ENCODE measurements at places on chromosomes 13 and 19.

DNA sequence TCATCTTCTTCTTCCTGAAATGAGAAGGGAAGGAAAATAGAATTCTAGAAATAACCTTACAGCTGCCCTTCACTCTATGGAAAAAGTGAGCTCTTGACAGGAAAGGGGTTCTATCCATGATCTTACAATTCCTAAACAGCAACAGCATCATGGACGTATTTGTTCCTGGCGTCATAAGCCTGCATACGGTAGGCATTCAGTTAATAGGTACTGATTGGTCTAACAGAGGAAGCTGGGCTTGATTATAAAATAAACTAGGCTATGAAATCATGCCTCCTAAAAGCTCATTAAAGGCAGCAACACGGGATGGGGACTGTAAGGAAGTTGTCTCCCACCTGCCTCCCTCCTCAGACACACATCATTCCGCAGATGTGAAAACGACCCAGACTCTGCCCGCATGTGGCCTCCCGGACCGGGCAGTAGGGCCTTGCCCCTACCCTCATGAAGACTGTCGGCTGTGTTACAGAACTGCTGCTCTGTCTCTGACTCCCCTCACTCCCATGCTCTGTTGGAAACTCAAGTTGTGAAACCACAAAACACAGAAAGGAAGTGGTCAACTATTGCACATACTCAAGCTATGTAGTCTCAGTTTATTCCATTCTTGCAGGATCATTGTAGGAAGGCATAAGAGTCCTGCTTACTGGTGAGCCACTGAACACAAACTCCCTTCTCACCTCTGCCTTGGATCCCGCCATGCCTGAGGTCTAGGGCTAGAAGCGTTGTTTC lies 129.8 kb downstream of the DLEU7 start:
- DNase-seq, result peak; percentile 37

GRCh38 chr19:8340341-8341096 lies 2.5 kb downstream of the KANK3 start:
- no peak for DNase-seq

- DNase-seq, result peak; percentile 34
Observed at GRCh38 chr19:5048091-5048726, 79.3 kb downstream of the KDM4B start.

DNA sequence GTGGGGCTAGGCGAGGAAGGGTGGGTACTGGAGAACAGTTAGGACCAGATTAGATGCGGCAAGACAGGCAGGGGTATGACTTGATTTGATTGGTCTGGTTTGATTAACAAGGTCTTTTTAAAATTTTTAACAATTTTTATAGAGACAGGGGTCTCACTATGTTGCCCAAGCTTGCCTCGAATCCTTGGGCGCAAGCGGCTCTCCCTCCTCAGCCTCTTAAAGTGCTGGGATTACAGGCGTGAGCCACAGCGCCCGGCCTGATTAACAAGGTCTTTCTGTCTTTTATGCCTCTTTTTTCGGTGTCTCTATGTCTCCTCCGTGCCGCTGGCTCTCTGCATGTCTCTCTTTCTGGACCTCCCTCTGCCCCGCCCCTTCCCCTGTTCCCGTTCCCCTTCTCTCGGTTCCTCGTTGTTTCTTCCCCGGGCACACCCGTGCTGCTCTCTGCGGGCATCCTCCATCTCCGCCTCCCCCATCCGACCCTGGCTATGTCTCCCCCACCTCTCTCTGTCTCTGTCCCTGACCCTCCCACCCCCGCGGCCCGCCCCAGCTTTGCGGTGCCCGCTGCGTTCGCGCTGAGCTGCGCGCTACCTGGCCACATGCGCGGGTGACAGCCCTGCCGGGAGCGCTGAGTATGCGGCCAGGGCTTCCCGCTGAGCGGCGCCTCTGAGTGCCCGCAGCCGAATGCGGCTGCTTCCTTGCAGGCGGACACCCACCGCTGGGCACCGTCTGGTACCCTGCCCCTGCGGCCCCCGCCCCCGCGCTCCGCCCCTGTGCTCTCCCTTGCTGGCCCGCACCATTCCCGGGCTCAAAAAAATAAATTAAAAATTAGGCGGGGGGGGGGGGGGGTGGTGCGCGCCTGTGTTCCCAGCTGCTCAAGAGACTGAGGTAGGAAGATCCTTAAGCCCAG lies 8.1 kb upstream of the SDHAF1 start:
- no peak for DNase-seq

DNA sequence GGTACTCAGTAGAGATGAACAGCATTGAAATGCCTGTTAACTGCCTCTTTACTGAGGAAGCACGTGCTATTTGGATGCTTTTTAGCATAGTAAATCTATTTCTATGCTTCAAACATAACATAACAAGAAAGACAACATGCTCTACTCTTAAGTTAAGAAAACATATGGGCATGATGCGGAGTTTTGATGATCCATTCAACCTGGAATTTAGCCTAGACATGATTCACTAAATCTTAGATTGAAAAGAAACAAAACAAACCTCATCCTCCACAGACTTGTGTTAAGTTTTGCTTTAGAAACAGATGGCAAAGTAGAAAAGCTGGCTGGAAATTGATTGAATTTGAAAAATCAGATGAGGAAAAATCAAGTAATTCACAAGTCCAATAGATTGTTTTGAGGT lies 593.8 kb downstream of the OLFM4 start:
- no peak for DNase-seq

- DNase-seq, result peak; percentile 18
Observed at GRCh38 chr13:99911965-99912566, 59.5 kb downstream of the ZIC5 start.

- DNase-seq, result no peak
Observed at GRCh38 chr19:5947435-5947834, 30.5 kb downstream of the RANBP3 start.

DNA sequence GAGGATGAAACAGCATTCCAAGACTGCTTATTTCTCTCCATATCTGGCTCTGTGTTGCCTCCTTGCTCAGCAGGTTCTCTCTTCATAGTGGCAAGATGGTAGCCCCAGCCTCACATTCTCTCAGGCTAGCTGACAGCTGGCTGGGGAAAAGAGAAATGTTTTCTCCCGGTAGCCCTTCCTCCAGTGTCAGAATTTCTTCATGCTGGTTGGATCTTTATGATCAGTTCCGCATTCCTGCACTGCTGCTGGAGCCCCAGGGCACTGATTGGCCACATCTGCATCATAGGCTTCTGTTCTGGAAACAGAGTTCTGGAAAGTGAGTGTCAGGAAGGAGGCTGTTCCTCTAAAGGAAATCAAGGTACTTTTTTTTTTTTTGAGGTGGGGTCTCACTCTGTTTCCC lies 24.6 kb downstream of the POP4 start:
- no peak for DNase-seq

GRCh38 chr19:13262450-13262849 lies 112.2 kb downstream of the IER2 start:
- DNase-seq, result peak; percentile 59

DNA sequence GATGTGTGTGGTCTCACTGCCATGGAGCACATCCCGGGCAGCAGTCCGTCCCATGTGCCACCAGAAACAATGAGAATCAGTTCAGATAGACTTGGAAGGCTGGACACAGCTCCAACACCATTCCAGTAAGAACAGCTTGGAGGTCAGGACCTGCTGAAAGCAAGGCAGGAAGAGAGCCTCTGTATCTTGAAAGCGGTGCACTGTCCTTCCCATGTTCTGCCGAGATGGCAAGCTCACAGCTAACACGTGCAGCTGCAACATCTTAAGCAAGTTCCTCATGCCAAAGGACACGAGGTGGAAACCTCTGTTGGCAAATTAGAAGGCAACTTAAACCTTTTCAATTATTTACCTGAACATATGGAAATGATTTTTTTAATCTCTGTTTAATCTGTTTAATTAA lies 175.4 kb downstream of the DLEU7 start:
- DNase-seq, result no peak

DNA sequence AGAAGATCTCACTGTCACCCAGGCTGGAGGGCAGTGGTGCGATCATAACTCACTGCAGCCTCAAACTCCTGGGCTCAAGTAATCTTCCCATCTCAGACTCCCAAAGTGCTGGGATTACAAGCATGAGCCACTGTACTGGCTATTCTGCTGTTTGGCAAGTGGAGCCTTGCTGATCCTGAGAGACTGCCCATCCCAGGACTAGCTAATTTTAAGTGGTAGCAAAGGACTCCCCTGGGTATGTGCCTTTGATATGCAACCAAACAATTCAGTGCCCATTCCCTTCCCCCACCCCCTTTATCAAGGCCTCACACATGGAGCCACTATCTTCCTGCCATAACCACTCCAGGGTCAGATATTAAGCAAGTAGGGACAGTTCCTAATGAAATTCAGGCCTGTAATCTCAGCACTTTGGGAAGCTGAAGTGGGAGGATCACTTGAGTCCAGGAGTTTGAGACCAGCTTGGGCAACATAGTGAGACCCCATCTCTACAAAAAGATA lies 17.0 kb upstream of the ZNF460 start:
- no peak for DNase-seq

DNA sequence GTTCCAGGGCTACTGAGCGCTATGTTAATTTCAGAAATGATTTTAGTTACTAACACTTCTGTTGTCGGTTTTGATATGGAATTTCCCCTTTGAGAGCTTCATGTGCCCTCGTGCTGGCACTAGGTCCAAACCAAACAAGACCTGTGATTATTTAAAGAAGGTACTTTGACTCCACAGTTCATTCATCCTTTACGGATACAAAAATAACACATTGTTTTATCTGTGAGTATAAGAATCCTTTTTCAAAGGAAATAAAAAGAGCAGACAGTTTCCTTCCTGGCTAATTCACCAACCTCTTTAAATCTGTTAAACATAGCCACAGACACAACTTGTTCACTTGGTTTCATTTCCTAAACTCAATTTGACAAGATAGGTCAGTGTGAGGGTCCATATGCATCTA lies 141.2 kb downstream of the FLT1 start:
- DNase-seq, result no peak

DNA sequence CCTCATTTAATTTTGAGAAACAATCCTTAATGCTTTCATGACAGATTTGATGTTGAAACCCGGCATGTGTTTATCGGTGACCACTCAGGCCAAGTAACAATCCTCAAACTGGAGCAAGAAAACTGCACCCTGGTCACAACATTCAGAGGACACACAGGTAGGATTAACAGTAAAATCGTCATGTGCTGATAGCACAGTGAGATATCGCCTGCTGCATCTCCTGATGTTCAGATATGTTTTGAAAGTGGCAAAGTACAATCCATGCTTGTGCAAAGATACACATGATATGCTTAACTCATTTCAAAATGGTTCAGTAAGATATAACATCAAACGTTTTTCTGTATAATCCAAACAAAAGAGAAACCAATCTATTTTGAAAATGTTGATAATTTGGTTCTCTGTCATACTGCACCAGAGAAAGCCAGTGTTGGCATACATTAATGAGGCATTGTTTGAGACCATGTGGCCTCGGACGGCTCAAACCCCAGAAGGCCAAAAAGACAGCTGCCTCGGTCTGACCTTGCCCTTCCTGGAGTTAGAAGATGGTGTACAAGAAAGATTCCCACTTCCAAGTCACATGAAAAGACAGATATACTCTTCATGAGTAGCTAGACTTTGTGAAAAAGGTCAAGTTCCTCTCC lies 76.2 kb downstream of the DHRS12 start:
- DNase-seq, result no peak

DNA sequence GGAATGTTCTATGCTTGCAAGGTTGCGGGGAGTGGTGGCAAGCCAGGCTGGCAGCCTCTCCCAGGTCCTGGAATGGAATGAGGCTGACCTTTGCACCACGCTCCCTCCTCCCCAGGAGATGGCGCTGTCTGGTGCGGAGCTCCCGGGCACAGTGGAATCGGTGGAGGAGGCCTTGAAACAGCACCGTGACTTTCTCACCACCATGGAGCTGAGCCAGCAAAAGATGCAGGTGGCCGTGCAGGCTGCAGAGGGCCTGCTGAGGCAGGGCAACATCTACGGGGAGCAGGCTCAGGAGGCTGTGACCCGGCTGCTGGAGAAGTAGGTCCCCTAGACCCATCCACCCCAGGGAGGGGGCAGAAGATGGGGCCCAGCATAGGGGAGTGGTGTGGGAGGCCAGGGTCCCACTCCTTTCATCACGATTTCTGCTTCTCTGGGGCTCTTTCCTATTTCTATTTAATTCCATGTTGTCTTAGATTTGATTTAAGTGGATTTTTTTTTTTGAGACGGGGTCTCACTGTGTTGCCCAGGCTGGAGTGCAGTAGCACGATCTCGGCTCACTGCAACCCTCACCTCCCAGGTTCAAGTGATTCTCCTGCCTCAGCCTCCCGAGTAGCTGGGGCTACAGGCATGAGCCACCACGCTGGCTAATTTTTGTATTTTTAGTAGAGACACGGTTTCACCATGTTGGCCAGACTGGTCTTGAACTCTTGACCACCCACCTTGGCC lies 53.2 kb upstream of the SHKBP1 start:
- DNase-seq, result peak; percentile 33

DNA sequence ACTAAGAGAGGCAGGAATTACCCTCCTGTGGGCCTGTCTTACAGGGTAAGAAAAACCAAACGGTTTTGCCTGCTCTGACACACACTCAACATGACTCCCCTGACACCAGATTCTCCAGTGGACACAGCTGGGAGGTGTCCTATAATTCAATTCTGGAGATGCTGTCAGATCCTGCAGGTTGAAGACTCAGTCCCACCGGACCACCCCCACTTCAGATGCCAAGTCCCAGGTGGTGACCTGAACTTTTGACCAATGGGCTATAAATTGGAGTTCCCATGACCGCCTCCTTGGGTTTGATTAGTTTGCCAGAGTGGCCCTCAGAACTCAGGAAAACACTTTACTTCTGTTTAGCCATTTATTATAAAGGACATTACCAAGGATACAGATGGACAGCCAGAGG lies 52.6 kb downstream of the RGCC start:
- no peak for DNase-seq

DNA sequence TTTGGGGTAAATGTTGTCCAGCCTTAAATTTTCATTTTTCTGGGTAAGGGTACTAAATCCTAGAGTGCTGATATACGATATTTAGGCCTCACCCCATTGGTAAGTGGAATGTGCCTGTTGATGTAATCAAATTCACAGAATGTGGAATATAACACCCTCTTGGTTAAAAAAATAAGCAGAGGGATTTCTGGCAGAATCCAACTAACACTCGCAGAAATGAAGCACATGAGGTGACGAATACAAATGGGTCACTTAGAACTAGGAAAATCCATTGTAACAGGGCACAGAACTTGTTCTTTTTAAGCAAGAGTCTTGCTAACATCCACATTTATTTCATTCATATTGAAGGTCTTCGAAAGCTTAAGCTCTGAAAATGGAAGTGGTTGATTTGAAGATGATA lies 320.3 kb downstream of the SHISA2 start:
- no peak for DNase-seq

GRCh38 chr13:60755380-60756163 lies 358.6 kb downstream of the TDRD3 start:
- DNase-seq, result no peak

- no peak for DNase-seq
Observed at GRCh38 chr13:113879017-113879416, 15.1 kb upstream of the GAS6 start.

DNA sequence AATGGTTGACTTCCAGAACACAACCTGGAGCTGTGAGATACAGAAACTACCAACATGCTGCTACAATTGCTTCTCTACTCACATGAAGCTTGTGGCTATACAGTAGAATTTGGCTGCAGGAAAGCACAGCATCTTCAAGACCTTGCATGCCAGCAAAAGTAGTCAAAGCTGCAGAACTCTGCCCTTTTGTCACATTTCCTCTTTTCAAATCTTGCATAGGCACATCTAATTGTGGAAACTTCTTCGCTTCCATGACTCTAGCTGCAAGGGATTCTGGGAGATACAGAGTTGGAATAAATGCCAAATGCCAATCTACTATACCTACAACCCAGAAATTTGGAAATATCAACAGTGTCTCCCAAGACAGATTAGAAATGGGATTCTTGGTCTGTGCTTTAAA lies 462.2 kb downstream of the FOXO1 start:
- DNase-seq, result no peak

- DNase-seq, result no peak
Observed at GRCh38 chr19:37095859-37096258, 17.6 kb downstream of the ZNF420 start.

Data from CD4-positive, alpha-beta T cell treated with Interleukin-4 for 4 hours (primary cell).